GM04504 (cell line): ENCODE measurements at places on chromosomes 16 and 17.
A peak's percentile ranks its signal among the peaks of the same experiment; 100 is the strongest.

DNA sequence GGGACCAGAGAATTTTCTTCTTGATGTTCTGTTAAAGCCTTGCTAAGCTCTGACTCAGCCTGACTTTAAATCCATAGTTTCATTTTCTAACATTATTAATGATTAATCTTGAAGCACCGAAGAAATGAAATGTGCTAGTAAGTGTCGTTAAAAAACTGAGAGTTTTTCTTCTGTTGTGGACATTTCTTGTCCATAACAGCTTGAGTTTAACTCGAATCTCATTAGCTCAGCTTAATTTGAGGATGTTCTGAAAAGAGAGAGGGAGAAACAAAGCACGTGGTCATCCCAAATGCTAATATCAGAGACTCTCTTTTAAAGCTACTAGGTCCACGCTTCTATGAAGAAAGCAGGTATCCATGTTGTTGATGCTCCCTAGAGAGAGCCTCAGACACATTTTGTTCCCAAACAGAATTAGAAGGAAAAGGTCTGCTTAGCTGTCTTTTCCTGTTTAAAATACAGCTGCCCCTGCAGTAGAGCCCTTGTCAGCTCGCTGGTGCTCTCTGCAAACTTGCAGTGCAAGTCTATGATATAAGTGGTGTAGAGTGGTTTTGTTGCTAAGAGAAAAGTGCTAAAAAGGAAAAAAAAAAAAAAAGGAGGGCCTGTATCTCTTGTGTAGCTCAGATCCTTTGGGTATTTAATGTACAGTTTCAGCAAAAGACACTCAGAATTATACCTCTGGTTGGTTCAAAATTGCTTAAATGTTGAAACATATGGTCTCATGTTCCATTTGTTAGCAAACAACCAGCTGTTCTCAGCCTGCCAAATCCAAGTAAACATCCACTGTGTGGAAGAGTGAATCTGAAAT lies 191.1 kb upstream of the TBX2 start:
- no peak for DNase-seq

GRCh38 chr17:73914536-73915274 lies 270.5 kb upstream of the SDK2 start:
- no peak for DNase-seq

GRCh38 chr17:64707050-64707591 lies 45.0 kb upstream of the SMURF2 start:
- DNase-seq: peak; percentile 99

GRCh38 chr17:48644910-48645557 lies 18.9 kb upstream of the HOXB9 start:
- DNase-seq: no peak
